Head of caudate nucleus (tissue), 42 donors: ENCODE measurements at places on chromosomes 1 and 21.

GRCh38 chr1:245245021-245245667 lies 90.4 kb downstream of the KIF26B start:
- no peak for DNase-seq

- no peak for DNase-seq
Measured at GRCh38 chr21:27572696-27573095, 605.8 kb upstream of the ADAMTS5 start.

DNA sequence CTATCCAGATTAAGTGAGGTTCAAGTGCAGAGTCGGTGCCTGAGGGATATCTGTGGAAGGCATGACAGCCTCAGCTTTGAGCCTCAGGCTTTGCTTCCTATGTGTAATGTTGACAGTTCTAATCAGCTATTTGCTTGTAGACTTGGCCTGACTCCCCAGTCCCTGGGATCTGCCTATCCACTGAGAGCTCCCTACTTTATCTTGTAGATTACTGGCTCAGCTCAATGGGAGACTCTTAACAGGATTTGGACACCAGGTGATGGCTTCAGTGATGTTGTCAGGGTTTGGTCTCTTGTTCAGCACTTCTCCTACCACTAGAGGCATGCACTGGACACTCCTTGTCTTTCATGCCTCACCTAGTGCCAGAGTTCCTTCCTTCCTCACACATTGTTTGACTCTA lies 126.6 kb upstream of the BEND5 start:
- no peak for DNase-seq

- DNase-seq = no peak
Measured at GRCh38 chr21:28547766-28548165, 444.9 kb downstream of the LTN1 start.

DNA sequence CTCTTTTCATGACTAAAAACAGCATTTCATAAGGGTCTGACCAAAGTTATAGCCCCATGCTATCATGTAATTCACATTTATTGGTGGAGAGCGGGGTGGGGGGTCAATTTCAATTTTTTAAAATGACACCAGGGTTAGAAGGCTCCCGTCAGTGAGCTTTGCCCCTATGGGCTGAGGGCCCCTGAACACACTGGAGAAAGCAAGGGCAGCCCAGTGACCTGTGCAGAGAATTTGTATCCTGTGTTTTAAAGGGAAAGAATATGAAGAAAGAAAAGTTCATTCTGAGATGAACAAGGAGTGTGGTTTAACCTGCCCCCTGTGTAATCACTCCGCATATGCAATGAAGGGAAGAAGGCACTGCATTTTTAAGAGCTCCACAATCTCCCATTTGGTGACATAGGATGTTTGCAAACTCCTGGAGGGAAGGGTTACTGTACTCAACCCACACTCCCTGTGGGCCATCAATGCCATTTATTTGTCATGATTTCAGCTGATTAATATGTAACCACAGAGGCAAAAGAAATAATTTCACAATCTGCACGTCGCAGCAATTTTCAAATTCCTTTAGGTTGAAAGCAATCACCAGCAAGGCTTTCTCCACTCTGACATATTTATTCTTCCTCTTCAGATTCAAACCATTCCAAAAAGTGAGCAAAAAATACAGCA lies 95.6 kb downstream of the ZNF281 start:
- DNase-seq = no peak

GRCh38 chr21:16587681-16588375 lies 858.0 kb downstream of the USP25 start:
- peak; percentile 42 for DNase-seq

- no peak for DNase-seq
Measured at GRCh38 chr1:236348071-236348470, 46.0 kb upstream of the EDARADD start.

DNA sequence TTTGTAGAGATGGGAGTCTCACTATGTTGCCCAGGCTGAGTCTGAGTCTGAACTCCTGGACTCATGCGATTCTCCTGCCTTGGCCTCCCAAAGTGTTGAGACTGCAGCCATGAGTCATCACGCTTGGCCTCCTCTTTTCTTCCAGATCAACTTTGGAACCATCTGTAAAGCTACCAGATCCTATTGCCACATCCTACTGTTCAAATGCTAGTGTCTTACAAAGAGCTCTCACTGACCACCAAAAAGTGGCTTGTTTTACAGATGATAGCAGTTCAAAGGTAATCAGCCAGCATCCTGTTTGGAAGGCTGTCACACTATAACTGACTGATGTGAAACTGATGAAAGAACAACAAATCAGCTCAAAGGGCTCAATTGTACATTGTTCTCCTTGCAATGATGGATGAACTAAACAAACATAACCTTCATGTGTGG lies 221.6 kb downstream of the AKT3 start:
- no peak for DNase-seq

DNA sequence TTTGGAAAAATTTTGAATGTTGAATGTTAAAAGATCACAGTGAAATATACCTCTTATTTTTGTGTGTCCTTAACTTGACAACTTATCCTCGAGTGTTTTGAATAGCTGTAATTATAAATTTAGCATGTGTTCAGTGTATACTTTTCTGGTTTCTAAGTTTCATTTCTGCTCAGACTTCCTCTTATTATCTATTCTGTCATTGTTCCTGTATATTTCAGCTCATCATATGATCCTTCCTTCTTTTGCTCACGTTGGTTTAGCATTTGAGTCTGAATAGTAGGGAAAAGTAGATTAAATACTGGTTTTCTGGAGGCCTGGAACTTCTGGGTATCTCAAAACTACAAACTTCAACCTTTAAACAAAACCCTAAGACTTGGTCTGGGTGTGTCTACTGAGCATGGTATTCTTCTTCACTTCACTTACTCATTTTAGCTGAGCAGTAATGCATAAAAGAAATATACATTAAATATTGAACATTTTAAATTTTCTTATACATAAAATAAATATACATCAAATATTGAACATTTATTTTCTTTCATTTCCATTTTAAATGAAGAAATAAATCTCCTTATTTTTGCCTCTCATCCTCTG lies 3.3 kb upstream of the ATP6V1G3 start:
- DNase-seq = no peak

- DNase-seq = no peak
Measured at GRCh38 chr1:234675006-234675405, 65.0 kb upstream of the IRF2BP2 start.

DNA sequence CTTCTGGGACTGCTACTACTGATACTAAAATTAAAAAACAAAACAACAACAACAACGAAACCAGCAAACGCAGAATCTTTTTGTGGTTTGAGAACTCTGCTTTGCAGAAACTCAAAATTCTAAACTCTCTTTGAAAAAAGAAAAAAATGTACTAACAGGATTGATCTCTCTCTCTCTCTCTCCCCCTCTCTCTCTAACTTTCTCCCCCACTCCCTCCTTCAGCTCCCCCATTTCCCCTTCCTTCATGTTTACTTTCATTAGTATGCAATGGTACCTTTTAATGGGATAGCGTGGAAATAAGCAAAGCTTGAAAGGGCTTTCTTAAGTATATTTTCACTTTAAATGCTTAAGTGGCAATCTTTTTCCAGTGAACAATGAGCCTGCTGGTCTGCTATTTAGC lies 562.6 kb upstream of the ADGRL2 start:
- DNase-seq = no peak

DNA sequence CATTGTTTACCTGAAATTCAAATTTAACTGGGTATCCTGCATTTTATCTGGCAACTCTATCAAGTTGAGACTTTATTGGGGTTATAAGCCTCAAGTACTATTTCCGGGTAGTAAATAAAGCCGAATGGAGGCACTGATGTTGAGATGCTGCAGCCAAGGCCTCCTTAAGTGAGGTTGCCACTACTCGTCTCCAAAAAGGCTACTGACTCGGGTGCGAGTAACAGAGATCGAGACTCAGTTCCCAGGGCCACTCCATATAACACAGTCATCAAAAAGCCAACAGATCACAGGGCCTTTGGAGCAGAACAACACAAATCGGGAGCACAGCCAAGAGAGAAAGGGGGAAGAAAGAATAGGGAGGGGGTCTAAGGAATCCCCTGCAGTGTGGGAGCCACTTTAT lies 524 bp downstream of the COPA start:
- no peak for DNase-seq

- DNase-seq = no peak
Measured at GRCh38 chr1:222914861-222915632, 100.2 kb downstream of the DISP1 start.

GRCh38 chr21:24955275-24955961 lies 651.9 kb downstream of the MRPL39 start:
- DNase-seq = no peak

GRCh38 chr1:41435570-41436178 lies 48.8 kb downstream of the EDN2 start:
- DNase-seq = no peak

DNA sequence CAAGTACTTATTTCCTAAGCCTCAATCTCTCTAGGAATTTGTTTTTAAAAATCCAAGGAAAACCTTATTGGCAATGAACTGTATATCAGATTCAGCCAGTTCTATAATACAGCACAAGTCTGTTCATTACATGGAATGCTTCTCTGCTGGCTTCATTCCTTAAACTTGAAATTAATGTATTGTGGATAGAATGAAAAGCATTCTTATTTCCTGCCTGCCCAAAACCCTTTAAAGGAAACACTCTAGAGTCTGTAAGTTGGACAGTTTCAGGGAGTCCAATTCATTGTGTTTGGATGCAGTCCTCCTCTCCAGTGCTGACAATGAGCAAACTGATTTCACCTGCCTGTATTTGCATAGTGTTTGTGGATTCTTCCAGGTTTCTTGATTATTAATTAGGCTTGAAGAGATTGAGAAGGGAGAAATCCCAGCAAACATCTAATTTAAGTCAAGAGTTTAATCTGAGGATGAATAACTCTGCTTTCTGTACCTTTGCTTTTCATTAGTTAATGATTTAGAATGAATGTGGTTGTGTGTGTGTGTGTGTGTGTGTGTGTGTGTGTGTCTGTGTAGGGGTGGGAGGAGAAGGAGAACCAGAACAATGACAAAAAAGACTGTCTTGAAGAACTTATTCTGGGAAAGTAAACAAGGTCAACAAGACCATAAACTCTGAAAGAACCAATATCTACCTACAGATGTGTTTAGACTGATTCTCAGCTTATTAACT lies 61.2 kb downstream of the CACHD1 start:
- no peak for DNase-seq

DNA sequence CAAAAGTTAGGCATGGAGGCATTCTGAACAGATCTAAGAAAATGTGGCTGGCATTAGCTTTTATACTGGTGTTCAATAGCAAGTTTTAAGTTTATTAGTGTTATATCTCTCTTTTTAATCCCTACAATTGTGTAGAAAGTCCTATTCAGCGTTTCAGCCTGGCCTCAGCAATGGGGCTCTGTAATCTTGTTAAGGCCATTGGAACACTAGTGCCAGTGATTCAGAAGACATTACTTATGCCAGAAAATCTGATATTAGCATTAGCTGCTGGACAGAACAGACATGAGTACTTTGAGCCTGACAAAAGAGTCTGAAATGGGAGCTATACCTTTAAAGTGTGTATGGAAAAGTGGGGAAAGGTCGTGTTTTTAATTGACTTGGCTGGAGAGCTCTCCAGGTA lies 167.0 kb downstream of the NEGR1 start:
- DNase-seq = no peak

GRCh38 chr1:27166351-27166802 lies 11.5 kb upstream of the SLC9A1 start:
- DNase-seq = no peak

DNA sequence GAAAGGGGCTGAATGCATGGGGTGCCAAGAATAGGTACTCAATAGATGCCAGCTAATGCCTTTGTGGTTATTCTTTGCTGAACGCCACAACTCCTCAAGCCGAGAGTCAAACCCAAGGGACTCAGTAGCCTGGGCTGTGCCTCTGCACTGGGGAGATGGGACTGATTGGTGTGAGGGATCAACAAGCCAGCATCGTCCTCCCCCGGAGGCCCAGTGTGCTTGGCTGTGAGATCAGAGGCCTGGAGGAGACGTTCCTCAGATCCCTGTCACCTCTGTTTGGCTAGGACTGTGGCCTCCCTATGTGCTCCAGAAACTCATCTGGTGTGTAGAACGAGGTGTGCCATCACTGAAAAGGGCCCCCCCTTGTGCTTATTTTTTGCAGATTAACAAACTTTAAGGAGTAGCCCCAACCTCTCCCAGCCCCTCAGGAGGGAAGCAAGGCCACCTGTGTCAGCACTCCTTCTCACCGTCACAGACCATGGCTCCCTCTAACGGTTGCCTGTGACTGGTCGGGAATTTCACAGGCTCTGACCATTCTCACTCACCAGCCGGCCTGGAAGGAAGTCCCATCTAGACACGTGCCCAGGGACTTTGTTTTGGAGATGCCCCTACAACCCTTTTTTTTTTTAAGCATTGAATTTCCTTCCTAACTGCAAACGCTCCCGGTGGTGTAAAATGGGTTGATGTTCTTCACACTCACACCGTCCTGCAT lies 194.0 kb upstream of the VAMP3 start:
- peak; percentile 25 for DNase-seq

DNA sequence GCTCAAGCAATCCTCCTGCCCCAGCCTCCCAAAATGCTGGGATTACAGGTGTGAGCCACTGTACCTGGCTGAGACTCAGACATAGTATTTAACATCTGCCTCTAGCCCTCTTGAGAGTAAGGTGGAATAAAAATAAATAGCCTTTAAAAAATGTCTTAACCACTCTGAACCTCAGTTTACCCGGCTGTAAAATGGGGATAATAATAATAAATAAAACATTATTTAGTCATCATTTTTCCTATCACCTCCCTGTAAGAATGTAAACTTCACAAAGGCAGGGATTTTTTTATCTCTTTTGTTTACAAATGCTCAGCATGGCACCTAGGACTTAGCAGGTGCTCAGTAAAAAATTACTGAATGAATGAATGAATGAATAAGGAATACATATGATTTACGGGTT lies 17.2 kb downstream of the EPHB2 start:
- no peak for DNase-seq

DNA sequence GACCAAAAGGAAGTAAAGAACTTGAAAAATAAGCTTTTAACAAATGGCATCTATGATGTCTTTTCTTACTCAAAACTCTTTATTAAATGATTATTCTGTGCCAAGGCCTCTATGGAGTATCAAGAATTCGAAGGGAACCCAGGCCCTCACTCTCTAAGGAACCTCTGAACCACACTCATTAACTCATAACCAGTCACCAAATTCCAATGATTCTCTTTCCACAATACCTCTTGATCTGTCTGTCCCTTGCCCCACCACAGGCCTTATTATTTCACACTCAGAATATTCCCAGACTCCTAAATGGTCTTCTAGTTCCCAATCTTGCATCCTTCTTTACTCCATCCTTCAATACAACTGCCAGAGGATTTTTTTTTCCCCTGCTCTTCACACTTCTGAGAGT lies 37.0 kb downstream of the PCSK9 start:
- no peak for DNase-seq

GRCh38 chr1:44293761-44294315 lies 61.2 kb downstream of the ERI3 start:
- no peak for DNase-seq

- DNase-seq = no peak
Measured at GRCh38 chr1:5718831-5719632, 273.2 kb downstream of the NPHP4 start.

DNA sequence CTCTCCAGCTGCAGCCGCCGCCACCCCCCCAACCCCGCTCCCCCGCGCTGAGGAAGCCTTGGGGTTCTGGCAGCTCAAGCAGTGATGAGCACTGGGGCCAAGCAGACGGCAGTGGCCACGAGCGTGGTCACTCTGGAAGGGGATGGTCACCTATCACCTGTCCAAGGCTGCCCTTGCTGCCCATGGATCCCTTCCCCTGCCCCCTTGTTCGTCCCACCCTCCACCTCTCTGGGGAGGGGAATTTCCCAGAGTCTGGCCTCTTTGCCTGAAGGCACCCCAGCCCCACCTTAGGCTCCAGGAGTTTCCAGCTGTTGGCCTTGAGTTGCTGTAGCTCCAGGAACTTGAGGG lies 7.2 kb upstream of the SMIM12 start:
- DNase-seq = no peak

- DNase-seq = no peak
Measured at GRCh38 chr21:37668462-37669239, 247.6 kb downstream of the KCNJ6 start.
